ENCODE measurements at places on chromosomes 3 and 15. TPM values are rescaled to one million over a fixed set of nuclear protein-coding genes. Genes with fewer than 3 reads are reported as not detected.

The SAMMSON gene
- not detected for total RNA-seq

The GOLGA8O gene
- not detected for total RNA-seq

The SAMD7 gene
- not detected for total RNA-seq

The TGM5 gene
- not detected for total RNA-seq

Data from glutamatergic neuron (in vitro differentiated cells).